Stimulated activated CD4-positive, alpha-beta T cell treated with anti-CD3 and anti-CD28 coated beads, TNF-alpha, amount 100 ng/mL, for 4 hours (primary cell): ENCODE measurements at places on chromosomes 7 and 10.

DNA sequence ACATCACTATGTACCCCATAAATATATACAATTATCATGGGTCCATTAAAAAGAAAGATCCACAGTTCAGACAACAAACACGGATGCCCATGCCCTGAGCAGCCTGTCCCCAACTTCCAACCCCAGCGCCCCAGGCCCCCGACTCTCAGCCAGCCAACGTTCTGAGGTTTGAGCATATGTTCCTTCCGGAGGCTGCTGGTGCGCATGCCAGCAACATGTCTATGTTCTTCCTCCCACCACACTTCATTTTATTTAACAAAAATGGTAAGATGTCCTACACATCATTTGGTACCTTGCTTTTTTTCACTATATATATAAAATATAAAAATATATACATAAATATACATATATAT lies 250.9 kb downstream of the MAD1L1 start:
- no peak for DNase-seq

DNA sequence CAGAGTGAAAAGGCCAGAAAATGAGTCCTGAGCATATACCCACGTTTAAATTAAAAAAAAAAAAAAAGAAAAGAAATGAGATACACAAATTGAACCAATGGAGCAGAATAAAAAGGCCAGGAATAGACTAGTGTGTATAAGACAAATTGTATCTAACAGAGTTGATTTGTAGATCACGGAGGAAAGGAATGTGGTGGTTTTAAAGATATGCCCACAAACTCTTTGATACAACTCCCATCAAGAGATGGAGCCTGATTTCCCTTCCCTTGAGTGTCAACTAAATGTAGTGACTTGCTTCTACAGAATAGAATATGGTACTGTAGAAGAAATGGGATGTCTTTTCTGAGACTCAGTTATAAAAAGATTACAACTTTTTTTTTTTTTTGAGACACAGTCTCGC lies 10.4 kb downstream of the SYPL1 start:
- no peak for DNase-seq

DNA sequence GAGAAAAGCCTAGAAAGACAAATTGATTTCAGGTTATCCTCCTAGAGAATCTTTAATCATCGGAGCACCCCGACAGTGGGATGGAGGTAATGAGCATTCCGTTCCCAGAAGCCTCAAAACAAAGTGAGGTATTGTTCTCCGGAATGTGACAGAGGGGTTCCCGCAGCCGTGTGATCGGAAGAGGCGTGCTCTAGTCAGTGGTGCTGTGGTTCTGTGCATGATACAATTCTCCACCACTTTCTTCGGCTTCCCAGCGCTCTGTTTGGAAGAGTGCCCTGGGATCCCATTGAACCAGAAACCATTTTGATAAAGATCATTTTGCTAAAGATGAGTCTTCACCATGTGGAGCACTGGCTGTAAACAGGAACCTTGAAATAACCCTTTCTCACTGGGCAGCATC lies 434.6 kb downstream of the PAXIP1 start:
- DNase-seq, result no peak

DNA sequence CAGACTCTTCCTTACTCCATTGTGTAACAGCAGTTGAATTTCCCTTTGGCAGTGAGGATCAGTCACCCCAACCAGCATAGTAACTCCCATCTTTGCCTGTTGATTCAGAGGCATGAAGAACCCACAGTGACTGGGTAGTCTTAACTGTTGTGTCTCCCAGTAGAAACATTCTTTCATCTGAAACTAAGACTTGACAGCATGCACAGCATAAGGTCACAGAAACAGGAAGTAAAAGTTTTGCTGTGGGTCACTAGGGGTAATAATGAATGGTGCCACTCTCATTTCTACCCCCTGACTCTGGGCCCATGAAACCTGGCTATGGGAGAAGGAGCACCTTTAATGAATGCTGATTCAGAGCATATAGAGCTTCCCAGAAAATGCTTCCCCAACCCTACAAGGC lies 8.3 kb upstream of the FRMPD2 start:
- DNase-seq, result no peak

DNA sequence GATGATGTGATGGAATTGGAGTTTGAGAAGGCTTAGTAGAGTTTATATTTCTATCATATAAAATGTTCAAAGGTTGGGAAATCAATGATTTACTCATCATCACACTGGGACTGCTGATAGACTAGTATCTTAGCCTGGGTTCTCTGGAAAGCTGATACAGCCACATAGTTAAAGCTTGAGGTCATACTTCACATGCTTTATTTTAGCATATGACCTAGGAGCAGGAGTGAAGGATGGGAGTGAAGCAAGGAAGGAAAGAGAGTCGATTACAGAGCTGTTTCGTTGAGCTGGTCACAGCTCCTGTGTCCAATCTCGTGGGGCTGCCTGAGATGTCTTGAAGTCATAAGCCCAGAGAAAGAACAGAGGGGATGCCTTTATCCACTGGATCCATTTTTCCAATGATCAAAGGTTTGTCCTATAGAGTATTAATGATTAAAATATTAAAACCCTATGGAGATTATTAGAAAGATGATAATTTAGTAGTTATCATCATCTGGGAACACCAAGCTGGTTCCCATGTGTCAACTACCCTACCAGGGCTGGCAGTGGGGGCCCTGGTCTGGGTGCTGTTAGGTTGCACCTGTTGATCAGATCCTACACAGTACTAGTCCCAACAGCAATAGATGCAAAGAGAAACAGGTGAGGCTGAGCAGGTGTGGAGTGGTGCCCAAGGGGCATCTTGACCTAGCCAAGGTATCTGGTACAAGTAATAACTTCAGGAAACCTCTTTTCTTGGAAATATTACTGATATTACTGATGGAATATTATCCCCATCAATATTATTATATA lies 77.8 kb downstream of the BAMBI start:
- no peak for DNase-seq

DNA sequence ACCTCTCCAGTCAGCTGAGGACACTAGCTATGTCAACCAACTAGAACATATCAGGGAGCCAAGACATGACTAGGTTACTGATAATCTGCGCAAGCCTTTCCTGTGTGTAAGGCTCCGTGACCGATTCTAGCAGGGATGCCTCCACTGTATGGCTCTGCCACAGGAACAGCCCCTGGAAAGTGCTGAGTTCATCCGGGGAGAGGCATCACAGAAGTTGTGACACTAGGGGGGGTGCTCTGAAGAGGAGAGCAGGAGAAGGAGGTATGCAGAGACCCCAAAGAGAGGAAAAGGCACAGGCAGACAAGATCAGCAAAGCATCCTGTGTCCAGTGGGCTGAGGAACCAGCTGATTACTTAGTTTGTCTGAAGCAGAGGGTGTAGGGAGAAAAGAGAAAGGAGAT lies 13.5 kb downstream of the UPP1 start:
- no peak for DNase-seq

DNA sequence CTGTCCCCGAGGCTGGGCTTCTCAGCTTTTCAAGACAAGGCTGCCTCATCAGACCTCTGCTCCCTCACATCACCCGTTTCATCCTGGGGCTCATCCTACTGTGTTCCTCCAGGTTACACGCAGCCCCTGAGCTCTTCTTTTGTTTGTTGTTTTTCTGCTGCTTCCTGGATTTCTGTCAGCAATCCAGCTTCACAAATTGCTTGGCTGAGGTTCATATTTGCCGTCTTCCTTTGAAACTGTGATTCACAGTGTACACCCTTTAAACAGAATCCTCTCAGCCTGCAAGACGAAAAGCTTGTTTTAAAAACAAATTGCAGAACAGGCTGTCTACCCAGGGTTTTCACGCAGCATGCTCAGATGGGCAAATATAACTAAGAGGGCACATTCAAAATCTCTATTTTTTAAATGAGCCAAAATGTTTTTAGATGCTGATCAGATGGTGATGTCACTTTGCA lies 39.1 kb upstream of the PARD3 start:
- no peak for DNase-seq

- peak; percentile 39 for DNase-seq
These were observed 44.2 kb upstream of the DPYSL4 start for GRCh38 chr10:132142396-132143161.

DNA sequence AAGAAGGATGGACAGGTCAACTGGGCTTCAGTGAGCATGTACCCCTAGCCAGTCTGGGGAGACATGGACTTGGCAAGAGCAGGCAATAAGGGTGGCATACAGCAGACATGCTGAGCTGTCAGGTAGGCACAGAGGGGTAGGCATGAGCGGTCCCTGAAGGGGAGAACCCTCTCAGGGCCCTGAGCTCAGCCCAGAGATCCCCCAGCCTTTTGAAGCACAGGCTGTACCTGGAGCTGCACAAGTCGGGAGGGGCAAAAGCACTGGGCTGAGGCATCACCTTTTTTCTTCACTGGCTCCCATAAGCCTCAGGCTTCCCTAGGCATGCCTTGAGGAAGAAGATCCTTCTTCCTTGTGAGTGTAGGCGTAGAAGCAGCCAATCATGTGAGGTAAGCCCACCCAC lies 42.3 kb downstream of the ZNF727 start:
- no peak for DNase-seq

- DNase-seq, result no peak
These were observed 127.6 kb downstream of the OAT start for GRCh38 chr10:124291001-124291701.

GRCh38 chr7:139397192-139397591 lies 37.5 kb downstream of the LUC7L2 start:
- no peak for DNase-seq

DNA sequence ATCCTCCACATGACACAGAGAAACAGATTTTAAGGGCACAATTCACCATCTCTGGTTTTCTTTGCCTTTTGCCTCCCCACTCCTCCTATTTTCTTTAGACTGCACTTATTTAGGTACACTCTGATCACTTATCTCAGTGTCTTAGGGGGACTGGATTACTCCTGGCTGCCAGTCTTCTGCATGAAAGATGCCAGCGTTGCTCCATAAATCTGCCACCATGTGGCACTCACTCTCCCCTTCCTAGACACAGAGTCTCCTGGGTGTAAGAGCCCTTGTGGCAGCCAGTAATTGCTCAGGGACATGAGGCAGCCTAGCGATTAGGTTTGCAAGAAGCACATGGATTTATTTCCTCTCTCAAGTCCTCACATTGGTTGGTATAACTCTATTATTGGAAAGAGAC lies 34.5 kb upstream of the RBM20 start:
- no peak for DNase-seq

DNA sequence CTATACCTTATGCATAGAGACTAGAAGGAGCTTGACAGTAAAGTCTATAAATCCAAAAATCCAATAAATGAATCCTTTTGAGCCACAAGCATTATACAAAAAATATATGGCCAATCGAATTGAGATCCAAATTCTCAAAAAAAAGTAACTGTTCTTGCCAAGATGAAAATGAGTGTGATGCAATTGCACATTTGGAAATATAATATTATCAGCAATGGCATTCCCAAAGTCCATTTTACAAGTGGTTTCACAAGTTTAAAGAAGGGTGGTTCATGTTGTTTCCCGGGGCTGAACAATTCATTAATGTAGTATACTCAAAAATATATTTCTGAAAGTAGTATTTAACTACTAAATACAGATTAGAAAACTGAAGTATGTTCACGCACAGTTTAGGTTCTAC lies 7.3 kb downstream of the RP9 start:
- no peak for DNase-seq

GRCh38 chr10:119073584-119073983 lies 7.0 kb downstream of the EIF3A start:
- no peak for DNase-seq

- DNase-seq, result no peak
These were observed 92.8 kb upstream of the FEZF1 start for GRCh38 chr7:122397381-122397780.

DNA sequence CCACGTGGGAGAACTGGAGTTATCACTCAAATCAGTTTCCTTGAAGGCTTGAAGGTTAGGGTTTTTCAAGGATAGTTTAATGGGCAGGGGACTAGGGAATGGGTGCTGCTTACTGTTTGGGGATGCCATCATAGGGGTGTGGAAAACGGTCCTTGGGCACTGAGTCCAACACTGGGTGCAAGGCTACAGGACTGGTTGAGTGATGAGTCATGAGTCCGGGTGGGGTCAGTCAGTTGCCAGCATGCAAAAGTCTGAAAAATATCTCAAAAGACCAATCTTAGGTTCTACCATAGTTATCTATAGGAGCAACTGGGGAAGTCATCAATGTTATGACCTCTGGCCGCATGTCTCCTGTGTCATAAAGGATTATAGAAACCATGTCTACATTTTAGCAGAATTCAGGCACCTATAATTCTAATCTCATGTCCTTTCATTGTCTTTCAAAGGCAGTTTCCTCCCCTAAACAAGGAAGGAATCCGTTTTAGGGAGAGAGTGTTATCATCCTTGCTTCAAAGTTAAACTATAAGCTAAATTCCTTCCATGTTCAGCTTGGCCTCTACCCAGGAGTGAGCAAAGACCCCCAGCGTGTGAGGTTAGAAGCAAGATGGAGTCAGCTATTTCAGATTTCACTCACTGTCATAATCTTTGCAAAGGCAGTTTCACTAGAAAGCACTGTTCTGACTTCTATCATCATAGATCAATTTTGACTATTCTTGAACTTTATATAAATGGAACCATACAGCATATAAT lies 94.5 kb downstream of the COL26A1 start:
- no peak for DNase-seq
